M059J (cell line): ENCODE measurements at places on chromosomes 4 and X. TPM values are rescaled to one million over a fixed set of nuclear protein-coding genes. Genes with fewer than 3 reads are reported as not detected.

The TASL gene
- 0.37 TPM in 1 of 2 replicates, not detected in the other for total RNA-seq

The SMIM31 gene
- total RNA-seq: not detected in 2 replicates

The NDST3 gene
- 0.07 TPM in 1 of 2 replicates, not detected in the other for total RNA-seq

The CENPVL3 gene
- not detected in 2 replicates for total RNA-seq

The PPP2R2C gene
- total RNA-seq: 0.17 TPM in 1 of 2 replicates, not detected in the other

The TLR1 gene
- 3.2 and 5.5 TPM in 2 replicates for total RNA-seq

The SERPINA7 gene
- total RNA-seq: not detected in 2 replicates

The BLOC1S4 gene
- total RNA-seq: 15.4 and 18.9 TPM in 2 replicates

The PKD2 gene
- total RNA-seq: 19.5 and 26.4 TPM in 2 replicates
